ENCODE measurements at places on chromosomes 3 and 15.

DNA sequence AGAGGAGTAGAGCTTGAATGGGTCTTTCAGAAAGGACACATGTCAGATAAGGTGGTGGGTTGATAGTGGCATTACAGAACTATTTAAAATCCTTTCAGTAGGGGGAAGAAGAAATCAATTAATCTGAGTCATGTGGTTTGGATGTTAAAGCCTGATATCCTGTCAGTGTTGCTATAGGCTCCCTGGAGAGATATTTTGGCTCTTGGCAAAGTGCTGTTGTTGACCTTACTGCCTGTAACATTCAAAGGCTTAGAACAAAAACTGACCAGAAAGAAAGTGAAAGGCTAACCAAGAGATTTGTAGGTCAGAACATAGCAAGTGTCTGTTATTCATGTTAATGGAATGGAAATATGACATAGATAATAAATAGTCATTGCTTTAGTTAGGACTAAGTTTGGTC lies 552.9 kb downstream of the DIPK2A start:
- no peak for DNase-seq

DNA sequence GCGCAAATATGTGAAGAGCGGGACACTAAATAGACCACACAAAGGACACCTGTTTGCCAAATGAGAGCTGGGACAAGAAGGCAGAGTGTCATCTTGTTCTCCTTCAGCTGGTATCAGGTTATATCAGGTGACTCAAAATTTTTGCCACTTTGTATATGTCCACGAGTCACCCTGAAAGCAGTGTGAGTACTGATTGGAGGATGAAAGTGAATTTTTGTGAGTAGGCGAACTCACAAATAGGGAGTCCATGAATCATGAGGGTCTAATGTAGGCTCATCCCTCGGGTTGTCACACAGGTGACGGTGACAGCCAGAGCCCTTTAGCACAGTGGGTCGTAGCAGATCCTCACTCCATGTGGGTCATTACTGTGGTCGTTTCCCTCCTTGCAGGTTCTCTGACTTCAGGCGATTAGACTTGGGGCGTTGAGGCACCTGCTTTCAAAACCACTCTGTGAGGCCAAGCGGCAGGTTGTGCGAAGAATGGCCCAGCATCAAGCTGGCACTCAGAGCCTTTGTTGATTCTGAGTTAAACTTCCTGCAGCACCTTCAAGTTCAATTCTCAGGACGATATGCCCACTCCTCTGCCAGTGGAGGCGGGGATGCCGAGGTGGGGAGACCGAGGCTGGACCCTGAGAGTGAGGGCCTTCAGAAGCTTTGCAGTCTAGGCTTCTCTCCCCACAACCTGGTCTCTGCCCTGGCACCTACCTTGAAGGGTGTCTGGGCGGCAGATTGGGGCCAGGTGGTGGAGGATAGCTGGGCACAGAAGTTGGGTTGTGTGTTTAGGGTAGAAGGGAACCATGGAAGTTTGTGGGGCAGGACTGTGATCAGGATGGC lies 173.8 kb downstream of the SMAD6 start:
- DNase-seq: no peak

- DNase-seq: no peak
Measured at GRCh38 chr15:44769521-44769920, 33.2 kb downstream of the TRIM69 start.

DNA sequence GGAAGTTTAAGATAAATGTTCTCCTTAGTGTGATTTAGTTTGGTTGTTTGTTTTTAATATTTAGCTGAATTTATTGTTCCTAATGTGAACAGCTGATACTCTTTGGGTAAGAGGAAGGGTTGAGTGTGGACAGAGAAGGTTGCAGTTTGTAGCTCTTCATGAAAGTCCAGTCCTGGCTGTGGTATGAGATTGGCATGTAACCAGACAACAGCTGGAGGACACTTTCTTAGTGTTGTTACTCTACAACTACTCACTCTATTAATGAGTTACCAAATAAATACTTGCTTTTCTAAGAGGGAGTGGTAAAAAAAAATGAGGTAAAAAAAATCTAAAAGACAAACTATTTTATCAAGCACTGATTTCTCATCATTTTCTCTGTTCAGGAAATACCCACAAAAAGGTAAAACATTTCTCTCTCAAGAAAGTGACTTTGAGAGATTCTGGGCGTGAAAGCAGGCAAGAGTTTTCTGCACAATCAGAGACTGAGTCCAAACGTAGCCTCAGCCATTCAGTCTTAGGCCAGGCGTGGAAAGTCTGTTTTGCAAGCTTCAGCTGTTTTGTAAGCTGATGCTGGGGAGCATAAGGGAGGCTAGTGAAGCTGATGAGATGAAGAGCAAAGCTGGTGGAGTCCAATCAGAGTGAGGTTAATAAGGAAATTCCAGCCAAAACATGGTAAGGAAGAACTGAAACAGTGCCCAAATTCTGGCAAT lies 138.5 kb upstream of the ARPP21 start:
- DNase-seq: no peak

- DNase-seq: no peak
Measured at GRCh38 chr3:154734468-154734867, 304.5 kb upstream of the GPR149 start.

DNA sequence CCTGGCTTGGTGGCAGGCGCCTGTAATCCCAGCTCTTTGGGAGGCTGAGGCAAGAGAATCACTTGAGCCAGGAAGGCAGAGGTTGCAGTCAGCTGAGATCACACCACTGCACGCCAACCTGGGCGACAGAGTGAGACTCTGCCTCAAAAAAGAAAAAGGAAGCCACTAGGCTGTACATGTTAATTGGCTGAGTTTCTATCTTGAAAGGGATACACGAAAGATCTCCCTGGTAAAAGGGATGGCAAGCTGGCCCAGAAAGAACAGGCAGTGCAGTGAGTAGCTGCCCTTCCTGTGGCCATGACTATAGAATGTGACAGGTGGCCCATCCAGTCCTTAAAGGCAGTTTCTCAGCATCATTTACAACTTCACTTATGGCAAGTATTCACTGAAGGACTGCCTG lies 12.3 kb downstream of the LRIG1 start:
- DNase-seq: no peak

GRCh38 chr15:69958496-69959084 lies 139.1 kb downstream of the TLE3 start:
- no peak for DNase-seq

DNA sequence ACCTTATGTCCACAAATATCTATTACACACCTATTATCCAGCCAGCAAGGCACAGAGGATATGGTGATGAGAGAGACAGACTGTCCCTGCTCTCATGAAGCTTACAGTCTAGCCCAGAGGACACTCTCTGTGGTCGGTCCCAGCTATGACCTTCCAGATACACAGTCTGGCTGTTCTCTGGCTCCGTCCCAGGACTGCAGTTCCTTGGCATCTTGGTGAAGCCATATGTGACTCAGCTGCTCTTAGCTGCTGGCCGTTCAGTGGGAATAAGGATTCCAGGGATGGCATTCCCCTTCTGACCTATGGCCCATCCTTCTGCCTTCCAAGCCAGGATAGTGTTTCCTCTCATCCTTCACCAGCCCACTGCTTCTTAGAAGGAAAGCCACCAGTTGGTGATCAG lies 30.8 kb downstream of the MEX3B start:
- DNase-seq: no peak

DNA sequence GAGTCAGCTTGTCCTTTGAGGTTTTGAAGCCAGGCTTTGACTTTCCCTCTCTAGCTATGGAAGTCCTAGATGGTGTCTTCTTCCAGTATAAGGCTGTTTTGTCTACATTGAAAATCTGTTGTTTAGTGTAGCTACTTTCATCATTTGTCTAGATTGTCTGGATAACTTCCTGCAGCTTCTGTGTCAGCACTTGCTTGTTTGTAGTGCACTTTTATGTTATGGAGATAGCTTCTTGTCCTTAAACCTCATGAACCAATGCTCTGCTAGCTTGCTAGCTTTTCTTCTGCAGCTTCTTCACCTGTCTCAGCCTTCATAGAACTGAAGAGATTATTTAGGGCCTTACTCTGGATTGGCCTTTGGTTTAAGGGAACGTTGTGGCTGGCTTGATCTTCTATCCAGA lies 43.8 kb downstream of the AKAP13 start:
- no peak for DNase-seq

DNA sequence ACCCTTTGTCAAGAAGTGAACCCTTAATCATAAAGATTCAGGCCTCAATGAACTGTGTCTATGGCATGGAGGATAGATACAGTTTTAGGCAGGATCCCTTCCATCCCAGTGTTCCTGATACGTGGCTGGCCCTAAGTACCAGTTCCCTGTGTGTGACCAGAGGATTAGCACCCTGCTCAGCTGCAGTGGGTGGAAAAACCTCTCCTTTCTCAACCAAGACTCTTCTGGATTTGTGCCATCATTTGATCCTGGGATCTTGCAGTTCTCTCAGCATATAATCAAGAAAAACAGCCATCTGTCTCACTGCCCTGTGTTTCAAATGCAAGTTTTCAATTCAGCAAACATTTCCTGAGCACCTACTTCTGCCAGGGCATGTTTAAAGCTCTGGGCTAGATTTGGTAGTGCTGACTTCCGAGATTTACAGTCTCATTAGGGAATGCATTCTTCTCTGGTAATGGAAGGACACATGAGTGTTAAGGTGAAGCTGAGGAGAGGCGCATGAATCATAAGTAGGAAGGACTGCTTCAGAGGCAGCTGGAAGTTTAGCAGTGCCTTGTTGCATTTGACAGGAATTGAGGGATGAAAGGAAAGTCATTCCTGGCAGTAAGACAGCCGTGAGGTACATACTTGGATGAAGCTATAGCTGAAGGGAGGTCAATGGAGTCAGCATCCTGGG lies 388.3 kb downstream of the MFSD1 start:
- no peak for DNase-seq

- DNase-seq: no peak
Measured at GRCh38 chr3:72427624-72428023, 420.6 kb downstream of the SHQ1 start.

DNA sequence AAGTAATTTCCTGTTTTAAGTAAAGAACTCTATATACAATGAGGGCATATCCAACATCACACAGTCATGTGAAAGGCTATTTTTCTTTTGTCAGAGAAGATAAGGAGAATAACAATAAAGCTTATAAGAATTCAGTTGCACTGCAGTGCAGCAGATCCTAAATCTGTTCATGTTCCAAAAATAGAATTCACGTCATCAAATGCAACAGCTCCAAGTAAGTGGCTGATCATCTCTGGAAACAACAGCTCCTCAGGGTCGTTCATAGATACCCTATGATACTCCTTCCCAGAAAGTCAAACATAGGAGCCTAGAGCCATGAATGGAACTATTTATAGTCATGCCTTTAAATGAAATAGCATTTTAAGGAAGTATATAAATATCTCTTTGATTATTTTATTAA lies 100.2 kb downstream of the FMN1 start:
- DNase-seq: no peak

DNA sequence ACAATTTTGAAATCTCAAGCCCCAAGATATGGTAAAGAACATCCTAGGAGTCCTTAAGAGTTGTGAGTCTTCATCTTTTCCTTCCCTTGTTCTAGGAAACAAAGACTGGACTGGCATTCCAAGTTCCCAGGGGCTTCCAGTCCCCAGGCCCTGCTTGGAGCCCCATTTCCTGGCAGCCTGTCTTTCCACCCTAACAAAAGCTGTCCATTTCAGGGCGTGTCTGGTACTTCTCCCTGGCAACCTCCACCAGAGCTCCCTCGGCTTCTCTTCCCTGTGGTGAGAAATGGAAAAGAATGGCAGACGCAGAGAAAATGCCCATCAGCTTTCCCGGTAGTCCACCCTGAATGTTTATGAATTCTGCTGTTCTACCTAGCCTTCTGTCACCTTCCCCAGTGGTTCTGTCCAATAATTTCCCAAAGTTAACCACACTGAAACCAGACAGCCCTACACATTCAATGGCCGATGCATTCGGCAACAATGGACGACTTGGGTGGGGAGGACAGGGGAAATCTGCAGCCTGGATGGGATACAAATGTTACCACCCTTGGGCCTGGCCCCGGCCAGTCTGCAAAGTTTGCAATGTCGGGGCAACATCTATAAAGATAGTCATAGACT lies 6.8 kb downstream of the RAB6B start:
- DNase-seq: no peak

GRCh38 chr15:41979493-41980266 lies 7.3 kb upstream of the EHD4 start:
- no peak for DNase-seq

GRCh38 chr15:74239051-74239705 lies 3.1 kb downstream of the CCDC33 start:
- DNase-seq: no peak

DNA sequence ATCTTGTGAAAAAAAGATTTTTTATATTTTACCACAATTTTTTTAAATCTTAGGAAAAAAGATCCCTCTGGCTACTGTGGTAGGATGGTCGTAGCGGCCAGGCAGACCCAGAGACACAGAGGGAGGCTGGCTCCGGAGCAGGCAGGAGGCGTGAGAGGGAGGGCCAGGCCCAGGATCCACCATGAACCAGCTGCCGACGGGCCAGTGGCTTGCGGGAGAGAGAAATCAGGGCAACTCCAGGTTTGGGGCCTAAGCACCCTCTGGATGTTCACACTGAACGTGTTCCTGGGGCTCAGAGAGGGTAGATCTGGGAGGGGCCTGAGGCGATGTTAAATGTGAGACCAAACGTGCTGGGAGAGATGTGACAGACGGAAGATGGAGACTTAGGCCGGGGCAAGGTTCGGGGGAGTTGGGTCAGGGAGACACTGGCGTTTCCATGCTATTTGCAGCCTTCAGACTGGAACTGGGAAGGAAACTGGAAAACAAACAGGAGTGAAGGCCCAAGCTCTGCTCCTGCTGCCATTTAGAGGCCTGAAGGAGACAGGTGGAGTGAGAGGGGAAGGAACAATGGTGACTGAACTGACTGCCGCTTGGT lies 1.6 kb upstream of the VILL start:
- DNase-seq: no peak

- DNase-seq: no peak
Measured at GRCh38 chr3:110016235-110016815, 679.0 kb upstream of the DPPA4 start.

GRCh38 chr15:38872732-38873131 lies 308.1 kb upstream of the RASGRP1 start:
- DNase-seq: no peak

- DNase-seq: no peak
Measured at GRCh38 chr15:52558196-52558595, 10.6 kb downstream of the ARPP19 start.

DNA sequence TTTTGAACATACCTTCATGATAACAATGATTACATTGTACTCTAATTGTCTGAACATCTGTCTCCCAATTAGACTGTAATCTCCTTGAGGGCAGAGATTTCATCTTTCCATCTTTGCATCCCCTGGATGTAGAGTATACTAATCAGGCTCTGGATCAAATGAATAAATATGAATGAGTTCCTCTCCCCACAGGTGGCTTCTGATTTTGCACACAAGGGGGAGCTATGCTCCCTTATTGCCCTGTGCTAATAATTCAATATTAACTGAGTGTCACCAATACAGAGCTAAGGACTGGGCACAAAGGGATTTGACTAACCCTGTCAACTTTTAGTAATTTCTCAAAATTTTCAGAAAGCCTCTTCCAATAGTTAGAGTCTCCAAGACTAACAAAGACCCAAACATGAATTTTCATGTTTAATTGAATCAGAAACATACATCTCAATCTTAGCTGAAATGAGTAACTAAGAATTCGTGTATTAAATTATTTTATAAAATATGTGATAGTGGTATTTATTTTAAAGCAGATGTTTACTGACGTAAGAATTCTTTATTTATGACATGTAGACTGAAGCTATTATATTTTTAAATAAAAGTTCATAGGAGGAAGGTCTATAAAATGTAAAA lies 3.0 kb downstream of the DUOXA1 start:
- peak; percentile 7 for DNase-seq
